SK-N-SH (cell line): ENCODE measurements at places on chromosomes 11 and 22. TPM values are rescaled to one million over a fixed set of nuclear protein-coding genes. Genes with fewer than 3 reads are reported as not detected.

H19 gene
- polyA plus RNA-seq, result 3.7 and 4.6 TPM in 2 replicates

TTC36 gene
- 0.18 and 0.29 TPM in 2 replicates for polyA plus RNA-seq

PLAAT2 gene
- 0.19 and 0.53 TPM in 2 replicates for polyA plus RNA-seq

GRCh38 chr22:31839986-31840385 is 86.2 kb downstream of the DEPDC5 start:
- H3K27ac ChIP-seq, result no peak overlapping the region
- H3K36me3 ChIP-seq, result peaks cover 22% of the 10 kb centered on the region
- no peaks in the 10 kb centered on the region for H3K27me3 ChIP-seq
- DNase-seq, result no peak

DNA sequence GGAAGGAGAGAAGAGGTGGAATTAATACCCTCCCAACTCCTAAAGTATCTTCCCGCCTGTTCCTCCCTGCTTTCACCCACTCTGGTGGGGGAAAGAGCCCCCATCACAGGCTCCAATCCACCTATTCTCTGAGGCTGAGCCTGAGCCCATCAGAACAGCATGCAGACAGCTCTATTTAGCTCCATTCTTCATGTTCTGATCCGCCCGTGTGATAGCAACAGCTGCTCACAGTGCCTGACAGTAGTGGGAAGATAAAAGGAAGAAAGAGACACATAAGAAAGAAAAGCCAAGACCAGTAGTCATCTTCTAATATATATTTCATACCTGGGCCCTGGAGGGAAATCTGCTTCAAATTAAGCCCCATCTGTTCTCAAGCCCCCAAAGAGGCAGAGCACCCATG is 80.3 kb upstream of the AKIP1 start:
- H3K4me1 ChIP-seq, result peaks cover 36% of the 10 kb centered on the region
- H3K36me3 ChIP-seq, result peaks cover 6% of the 10 kb centered on the region
- no peaks in the 10 kb centered on the region for H3K27me3 ChIP-seq

SLC37A2 gene
- polyA plus RNA-seq, result 0.39 and 0.44 TPM in 2 replicates

DNA sequence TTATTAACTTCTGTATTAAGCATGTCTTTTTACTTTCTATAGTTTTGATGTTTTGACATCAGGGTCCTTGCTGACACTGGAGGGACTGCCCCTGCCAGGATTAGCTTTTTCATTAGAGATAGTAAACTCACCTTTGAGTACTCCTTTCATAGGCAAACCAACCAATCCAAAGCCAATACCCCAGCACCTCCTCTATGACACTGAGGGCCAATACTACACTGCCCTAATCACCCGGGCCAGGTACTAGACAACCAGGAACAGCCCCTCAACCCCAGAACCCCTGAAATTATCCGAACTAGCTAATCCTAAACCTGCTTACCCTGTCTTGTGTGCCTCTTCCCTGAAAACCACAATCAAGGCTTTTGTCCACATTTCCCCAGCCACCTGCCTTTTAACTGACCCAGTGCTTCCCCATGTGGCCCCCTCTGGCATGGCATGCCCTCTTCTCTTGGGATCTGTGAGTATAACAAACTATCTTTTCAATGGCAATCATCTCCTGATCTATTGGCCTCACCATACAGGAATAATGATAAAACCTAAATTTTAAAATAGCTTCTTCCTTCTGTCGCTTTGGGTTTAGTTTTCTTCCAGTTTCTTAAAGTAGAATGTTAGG is 31.2 kb downstream of the RAB6A start:
- H3K27me3 ChIP-seq, result no peaks in the 10 kb centered on the region
- peaks cover 25% of the 10 kb centered on the region for H3K36me3 ChIP-seq
- H3K27ac ChIP-seq, result no peak overlapping the region
- no peak overlapping the region for H3K4me3 ChIP-seq

DNA sequence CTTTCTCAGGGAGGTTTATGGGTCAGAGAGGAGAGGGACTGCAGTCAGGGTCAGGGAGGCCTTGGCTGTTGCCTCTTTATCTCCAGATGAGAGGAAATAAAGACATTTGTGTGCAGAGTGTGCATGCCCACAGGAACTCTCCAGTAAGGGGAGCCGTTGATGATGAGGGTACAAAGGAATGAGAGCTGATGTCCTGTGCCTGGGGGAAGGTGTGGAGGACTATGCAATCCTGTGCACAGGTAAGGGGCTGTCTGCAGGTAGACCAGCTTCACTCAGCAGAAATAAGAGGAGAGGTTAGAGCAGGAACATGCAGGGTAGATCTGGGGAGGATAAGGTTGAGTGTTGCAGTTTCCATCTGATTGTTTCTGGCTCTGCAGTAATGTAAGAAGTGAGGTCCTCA is 132.6 kb downstream of the NTM start:
- no peak for DNase-seq
- no peaks in the 10 kb centered on the region for H3K36me3 ChIP-seq
- no peak overlapping the region for H3K27ac ChIP-seq
- H3K27me3 ChIP-seq, result no peaks in the 10 kb centered on the region

- DNase-seq, result no peak
- H3K4me3 ChIP-seq, result no peak overlapping the region
- no peak overlapping the region for H3K27ac ChIP-seq
- no peaks in the 10 kb centered on the region; the same call in 1 of the 2 replicates for H3K27me3 ChIP-seq
- no peaks in the 10 kb centered on the region for H3K36me3 ChIP-seq
- H3K4me1 ChIP-seq, result no peaks in the 10 kb centered on the region
These were observed 272.1 kb downstream of the BRD1 start for GRCh38 chr22:49555526-49555925.

HTR3B gene
- polyA plus RNA-seq, result not detected in 2 replicates

DNA sequence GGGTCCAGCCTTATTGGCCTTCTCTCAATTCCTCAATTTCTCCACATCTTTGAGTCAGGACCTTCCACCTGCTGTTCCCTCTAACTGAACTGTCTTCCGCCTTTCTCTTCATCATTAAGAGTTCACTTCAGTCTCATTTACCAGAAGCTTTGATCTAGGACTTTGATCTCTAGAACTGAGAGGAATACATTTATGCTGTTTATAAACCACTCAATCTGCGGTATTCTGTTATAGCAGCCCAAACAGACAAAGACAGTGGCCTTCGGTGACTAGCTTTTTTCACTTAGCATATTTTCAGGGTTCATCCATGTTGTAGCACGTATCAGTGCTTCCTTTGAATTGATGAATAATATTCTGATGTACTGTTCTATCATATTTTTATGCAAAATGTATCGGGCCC is 10.5 kb downstream of the CLPB start:
- H3K4me3 ChIP-seq, result no peak overlapping the region
- DNase-seq, result no peak
- H3K27me3 ChIP-seq, result no peaks in the 10 kb centered on the region
- no peak overlapping the region for H3K27ac ChIP-seq
- H3K36me3 ChIP-seq, result peaks cover 17% of the 10 kb centered on the region
- peaks cover 18% of the 10 kb centered on the region; the same call in 1 of the 2 replicates for H3K4me1 ChIP-seq

OR56A4 gene
- polyA plus RNA-seq, result not detected in 2 replicates

GRCh38 chr22:32255726-32256125 is 579 bp upstream of the SLC5A4 start:
- H3K36me3 ChIP-seq, result no peaks in the 10 kb centered on the region
- H3K27ac ChIP-seq, result no peak overlapping the region
- no peak overlapping the region for H3K4me3 ChIP-seq
- DNase-seq, result no peak

DNA sequence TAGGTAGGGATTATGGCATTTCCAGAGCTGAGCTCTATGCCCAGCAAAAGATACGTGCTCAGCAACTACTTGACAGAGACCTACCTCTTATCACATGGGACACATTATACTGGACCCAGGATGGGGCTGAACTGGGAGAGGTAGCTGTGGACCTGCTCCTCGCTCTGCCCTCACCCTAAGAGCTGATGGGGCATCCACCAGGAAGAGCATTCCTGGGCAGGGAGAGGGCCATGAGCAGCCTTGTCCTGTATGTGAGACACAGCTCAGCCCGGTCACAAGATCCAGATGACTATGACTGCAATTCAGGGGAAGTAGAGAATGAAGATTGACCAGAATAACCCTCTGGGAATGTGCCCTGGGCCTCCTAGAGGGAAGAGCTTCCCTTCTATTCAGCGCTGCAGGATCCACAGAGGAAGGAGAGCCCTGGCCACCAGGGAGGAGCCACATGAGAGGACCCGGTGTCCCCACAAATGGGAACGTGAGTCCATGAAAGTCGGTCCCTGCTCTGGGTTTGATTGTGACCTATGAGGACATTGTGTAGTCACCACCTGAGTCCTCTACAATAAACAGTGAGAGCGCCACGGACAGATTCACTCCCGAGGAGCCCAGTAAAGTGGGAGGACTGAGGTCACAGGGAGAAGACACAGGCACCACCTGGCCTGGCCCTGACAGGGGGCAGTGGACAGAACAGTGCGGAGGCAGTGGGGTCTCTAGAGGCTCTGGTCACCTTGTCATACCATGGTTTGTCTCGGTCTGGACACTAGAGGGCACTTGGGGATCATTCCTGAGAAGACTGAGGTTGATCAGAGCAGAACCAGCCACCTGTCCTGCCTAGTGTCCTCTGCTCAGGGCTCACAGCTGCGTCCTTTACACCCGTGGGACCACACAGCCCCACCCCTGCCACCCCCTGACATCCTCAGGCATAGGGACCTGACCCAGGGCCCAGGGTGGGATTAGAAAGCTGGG is 99.5 kb downstream of the ZNF280B start:
- no peak overlapping the region for H3K27ac ChIP-seq
- no peaks in the 10 kb centered on the region for H3K4me1 ChIP-seq
- H3K27me3 ChIP-seq, result peaks cover 13% of the 10 kb centered on the region; the same call in 1 of the 2 replicates
- H3K4me3 ChIP-seq, result no peak overlapping the region
- H3K36me3 ChIP-seq, result no peaks in the 10 kb centered on the region

GRCh38 chr22:43197271-43197941 is 10.5 kb upstream of the TTLL12 start:
- H3K27ac ChIP-seq, result no peak overlapping the region; the same call in 1 of the 2 replicates
- H3K4me1 ChIP-seq, result no peaks in the 10 kb centered on the region; the same call in 1 of the 2 replicates
- DNase-seq, result no peak

DNA sequence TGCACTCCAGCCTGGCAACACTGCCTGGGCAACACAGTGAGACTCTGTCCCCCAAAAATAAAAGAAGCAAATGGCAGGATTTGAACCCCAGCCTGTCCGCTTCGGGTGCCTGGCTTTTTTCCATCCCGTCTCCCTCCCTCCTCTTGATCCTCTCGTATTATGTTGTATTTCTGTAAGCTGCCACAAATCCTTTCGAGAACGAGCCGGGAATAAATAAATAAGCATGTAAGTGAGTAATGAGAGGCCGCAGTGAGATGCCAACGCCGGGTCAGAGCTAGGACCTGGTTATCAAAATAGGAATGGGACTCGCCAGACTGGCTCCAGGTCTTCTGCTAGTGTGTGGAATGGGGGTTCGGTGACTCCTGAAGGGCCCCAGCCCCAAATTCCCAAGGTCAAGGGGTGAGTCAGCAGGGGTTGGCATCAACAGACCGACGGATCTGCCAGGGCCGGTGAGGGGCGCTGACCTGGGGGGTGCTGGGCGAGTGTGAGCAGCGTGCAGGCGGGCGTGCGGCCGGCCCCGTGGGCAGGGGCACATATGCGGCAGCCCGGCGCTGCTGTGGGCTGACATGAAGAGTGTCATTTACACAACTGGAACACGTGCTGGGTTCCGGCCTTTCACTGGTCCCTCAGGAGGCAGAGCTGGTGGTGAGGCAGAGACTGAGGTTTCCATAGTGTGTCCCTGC is 47.8 kb downstream of the FLRT1 start:
- no peaks in the 10 kb centered on the region for H3K27me3 ChIP-seq
- H3K4me3 ChIP-seq, result no peak overlapping the region
- no peaks in the 10 kb centered on the region for H3K36me3 ChIP-seq
- no peak for DNase-seq

DNA sequence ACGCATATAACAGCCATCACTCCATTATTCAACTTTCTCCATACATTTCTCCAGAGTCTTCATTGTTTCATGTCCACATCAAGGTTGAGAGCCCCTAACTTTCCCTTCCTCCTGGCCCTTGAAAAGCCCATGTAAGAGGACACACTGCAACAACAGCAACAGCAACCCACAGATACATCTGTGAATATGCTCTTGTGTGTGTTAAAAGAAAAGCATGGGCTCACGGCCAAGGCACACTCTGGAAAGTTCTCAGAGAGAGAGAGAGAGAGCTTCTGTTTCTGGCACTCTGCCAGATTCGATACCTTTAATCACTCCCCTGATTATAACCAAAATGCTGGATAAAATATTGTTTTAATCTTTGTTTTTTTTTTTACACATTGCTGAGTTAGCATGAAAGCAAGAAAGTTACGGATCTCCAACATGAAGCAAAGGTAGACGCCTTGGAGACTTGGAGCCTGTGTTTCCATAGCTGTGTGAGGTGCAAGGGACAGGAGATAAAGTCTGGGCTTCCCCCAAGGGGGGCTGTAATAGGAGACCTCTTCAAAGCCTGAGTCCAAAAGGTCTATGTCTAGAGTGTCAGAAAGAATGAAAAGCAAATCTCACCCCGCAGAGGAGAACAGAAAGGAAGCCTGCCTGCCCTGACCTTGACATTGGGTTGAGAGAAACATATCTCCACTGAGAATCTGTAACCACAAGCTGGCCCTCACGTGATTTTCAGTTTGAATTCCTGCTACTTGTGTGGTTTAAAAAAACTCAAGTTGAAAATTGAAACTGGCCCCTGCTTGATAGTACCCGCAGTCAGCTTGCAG is 33.7 kb upstream of the MPPED1 start:
- no peaks in the 10 kb centered on the region for H3K36me3 ChIP-seq
- no peaks in the 10 kb centered on the region for H3K27me3 ChIP-seq
- DNase-seq, result no peak
- no peaks in the 10 kb centered on the region for H3K4me1 ChIP-seq
- no peak overlapping the region for H3K4me3 ChIP-seq

VSIG2 gene
- 0.06 TPM in 1 of 2 replicates, not detected in the other for polyA plus RNA-seq

DNA sequence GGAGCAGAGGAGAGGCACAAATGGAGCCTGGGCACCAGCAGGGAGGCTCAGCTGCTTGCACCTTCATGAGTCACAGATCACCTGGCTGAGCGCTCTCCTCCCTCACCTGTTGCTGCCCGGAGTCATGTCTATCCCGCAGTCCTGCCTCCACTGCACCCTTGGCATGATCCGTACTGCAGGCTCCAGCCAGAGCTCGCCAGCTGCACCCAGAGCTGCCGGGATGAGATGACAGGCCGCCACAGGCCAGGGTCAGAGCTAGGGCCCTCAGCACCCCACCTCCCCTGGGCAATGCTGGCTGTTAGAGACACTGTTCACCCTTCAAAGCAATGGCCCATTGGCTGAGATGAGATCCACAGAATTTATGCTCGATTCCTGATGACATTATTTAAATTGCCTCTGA is 702.8 kb downstream of the TBC1D22A start:
- no peaks in the 10 kb centered on the region for H3K36me3 ChIP-seq
- no peaks in the 10 kb centered on the region for H3K27me3 ChIP-seq
- no peak overlapping the region for H3K27ac ChIP-seq
- no peak for DNase-seq
- H3K4me1 ChIP-seq, result no peaks in the 10 kb centered on the region
- H3K4me3 ChIP-seq, result no peak overlapping the region
